ENCODE measurements at places on chromosomes 5 and 9.

DNA sequence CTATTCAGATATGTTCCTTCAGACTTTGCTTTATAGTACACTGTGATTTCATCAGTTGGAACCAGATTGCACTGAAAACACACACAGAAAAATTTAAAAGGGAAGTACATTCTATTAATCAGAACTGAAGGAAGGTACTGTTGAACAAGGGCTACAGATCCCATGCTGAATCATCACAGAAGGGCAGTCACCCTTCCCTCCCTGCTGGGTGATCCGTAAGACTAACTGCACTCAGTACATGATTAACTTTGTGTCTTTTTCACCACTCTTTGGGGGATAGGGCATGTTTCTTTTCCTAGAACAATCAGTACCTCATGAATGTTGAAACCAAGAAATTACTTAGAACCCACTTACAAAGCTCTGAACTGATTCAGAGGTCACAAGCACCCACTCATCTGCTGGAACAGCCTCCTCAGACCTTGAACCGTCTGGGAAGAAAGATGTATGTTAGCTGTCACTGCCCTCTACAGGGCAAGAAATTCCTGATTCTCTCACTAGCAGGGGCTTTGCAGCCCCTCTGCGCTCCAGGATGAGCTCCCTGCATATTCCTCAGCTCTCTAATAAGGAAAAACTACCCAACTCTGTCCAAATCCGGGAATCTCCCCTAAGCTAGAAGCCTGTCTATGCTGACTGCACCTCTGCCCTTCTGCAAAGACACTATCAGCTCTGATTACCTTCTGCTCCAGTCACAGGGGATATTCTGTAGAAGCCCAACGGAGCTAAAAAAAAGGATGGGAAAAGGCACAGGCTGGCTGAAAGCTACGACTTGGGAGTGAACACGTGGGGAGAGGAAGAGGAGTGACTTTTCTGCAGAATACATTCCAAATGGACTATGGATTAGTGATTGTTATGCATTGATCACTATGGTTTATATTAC lies 51.0 kb downstream of the IARS1 start:
- no peak for DNase-seq

GRCh38 chr5:149237662-149238061 lies 34.0 kb upstream of the AFAP1L1 start:
- DNase-seq = no peak

- no peak for DNase-seq
These were observed 1.1 kb downstream of the ELOVL7 start for GRCh38 chr5:60842871-60843385.

DNA sequence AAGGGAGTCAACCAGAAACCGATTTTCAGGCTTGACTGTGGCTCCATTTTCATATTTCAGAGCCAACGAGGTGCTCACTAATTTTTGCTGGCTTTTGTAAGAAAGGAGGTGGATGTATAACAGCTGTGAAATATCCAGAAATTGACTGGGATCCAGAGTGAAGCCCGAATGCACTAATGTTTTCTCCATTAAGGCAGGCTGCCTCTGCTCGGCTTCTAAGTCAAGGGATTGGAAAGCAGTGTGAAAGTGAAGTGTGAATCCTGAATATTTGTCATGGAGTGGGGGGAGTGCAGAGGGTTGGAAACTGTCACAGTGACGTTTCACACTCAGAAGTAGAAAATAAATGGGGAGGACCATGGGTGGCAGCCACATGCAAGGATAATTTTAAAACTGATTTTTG lies 237.4 kb downstream of the GOLPH3 start:
- no peak for DNase-seq

GRCh38 chr5:35242702-35243258 lies 12.5 kb upstream of the PRLR start:
- DNase-seq = no peak

DNA sequence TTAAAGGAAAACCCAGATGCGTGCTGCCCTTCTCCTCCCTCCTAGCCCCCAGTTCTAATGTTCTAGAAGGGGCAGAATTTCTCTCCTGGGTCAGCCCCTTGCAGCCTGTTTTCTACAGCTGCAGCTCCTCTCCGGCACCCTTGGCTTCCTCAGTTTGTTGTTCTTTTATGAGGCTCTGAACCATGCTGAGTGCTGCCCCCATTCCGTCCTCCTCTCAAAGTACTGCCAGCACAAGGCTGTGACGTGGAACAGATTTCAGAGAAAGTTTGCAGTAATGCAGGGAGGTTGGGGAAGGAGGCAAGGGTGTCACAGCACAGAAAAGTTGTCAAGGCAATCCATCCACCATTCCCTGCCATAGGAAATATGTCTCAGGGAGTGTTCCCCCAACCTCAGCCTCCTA lies 63.3 kb downstream of the RGS3 start:
- DNase-seq = no peak

GRCh38 chr9:95327239-95327865 lies 9.8 kb upstream of the FANCC start:
- DNase-seq = no peak

- DNase-seq = no peak
These were observed 132.6 kb downstream of the PLK2 start for GRCh38 chr5:58327289-58327688.

DNA sequence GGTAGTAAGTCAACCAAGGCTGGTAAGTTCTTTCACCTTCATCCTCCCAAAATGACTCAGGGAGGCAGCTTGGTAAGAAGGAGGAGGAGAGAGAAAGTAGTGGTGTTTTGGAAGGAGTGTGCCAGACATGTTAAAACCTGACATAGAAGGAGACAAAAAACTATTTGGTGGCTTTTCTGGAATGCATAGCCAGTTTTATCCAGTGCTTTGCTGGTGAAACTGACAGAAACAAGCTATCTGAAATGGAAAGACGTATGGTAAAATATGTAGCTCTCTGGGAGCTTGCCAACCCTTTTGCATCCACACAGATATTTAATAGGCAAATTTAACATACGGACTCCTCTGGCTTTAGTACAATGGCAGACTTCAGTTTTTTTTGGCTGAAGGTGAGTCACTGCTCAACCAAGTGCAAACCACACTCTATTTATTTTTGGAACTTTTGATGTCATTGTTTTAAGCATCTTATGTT lies 45.4 kb downstream of the RAB14 start:
- peak; percentile 56 for DNase-seq
